ENCODE measurements at places on chromosomes 2 and 18. TPM values are rescaled to one million over a fixed set of nuclear protein-coding genes. Genes with fewer than 3 reads are reported as not detected.

DNA sequence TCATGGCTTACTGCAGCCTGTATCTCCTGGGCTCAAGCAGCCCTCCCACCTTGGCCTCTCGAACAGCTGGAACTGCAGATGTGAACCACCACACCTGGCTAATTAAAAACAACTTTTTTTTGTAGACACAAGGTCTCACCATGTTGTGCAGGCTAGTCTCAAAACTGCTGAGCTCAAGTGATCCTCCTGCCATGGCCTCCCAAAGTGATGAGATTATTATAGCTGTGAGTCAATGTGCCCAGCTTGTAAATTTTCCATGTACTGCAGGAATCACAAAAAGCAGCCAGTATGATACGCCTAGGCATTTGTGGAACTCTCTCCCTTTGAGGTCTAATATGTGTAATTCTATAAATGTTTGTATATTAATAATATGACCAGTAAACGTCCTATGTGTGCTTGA is 59.9 kb downstream of the MSH6 start:
- ATAC-seq = no peak

DNA sequence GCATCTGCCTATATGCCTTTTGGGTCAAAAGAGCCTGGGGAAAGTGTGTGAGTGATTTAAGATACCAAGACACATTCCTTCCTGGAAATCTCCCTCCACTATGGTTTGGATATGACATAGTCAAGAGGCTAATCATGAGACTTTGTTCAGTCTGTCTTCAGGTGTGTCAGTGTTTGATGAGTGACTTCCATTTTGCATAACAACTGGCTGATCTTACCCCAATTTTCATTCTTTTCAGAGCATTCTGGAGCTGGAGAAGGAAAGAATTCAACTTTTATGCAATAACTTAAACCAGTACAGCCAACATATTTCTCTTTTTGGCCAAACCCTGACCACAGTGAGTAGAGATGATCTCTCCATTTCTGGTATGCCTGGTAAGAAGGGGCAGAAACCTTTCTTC is 39.4 kb downstream of the SPC25 start:
- no peak for ATAC-seq

GRCh38 chr2:126990605-126991532 is 92.2 kb downstream of the TEX51 start:
- no peak for ATAC-seq

DNA sequence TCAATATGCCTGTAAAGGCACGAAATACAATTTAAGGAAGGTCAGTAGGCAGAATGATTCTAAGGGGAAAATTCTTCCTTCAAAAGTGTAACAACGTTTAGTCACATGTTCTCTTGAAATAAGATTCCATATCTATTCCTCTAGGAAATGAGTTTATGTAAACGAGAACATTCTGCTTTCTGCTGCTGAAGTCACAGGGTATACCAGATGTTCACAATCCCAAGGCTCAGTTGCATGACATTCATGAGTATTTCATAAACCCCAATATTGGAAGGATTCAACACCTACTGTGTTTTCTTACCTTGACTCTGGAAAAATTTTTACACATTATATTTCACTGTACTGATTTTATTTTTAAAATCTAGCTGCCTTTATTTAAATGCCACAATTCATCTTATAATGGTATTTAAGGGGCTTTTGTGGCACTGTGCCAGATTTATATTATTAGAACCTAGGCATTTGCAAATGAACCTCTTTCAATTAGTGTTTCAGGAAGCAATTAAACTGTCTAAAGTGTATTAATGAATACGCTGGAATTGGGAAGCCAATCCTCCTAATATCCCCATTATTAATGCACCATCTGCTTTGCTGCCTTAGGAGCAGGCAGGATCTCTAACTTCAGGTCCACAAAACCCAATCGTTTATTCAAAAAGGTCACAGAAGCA is 542.6 kb upstream of the KLHL29 start:
- no peak for ATAC-seq

DNA sequence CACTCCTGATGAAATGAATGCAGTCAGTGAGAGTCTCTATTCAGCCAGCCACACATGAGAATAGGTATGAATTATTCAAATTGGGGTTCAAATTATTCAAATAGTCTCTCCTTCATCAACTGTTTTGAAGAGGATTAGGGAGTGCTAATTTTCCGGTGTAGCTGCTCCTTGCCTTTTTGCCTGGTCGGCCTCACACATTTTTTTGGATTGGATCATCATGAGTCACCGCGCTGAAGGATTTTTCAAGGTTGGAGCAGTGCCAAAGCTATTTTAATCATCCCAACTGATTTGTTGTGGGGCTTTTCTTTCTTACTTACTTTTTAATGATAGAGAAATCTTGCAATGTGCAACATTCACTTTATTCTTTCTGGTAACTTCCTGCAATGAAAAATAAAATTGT is 2.4 kb upstream of the DTNA start:
- ATAC-seq = peak; percentile 62

DNA sequence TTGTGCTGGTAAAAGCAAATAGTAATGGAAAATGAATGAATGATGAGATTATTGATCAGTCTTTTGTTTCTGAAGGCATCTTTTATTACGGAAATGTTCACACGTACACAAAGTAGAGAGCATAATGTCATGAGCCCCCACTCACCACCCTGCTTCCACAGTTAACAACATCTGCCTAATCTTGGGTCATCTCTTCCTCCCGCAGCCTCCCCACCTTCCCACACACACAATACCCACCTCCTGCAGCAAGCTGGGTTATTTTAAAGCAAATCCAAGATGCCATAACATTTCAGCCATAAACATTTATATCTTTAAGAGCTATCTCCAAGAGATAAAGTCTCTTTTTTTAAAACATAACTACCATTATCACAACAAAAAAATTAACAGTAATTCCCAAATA is 36.3 kb downstream of the CYP27C1 start:
- no peak for ATAC-seq

DNA sequence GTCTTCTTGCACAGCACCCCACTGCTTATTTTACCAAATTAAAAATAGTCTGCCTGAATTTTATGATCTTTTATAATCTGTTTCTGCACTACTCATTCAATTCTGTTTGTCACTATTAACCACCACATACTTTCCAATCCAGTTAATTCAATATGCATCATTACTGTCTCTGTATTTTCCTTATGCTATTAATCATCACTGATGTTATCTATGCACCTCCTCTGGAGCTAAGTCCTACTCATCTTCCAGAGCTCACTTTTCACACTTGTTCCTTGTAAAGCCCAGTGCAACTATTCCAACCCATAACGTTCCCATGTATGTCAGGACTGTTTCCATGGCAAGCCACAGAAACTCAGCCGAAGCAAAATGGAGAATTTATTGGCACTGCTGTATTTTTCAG is 713.6 kb downstream of the PLCL1 start:
- ATAC-seq = no peak

DNA sequence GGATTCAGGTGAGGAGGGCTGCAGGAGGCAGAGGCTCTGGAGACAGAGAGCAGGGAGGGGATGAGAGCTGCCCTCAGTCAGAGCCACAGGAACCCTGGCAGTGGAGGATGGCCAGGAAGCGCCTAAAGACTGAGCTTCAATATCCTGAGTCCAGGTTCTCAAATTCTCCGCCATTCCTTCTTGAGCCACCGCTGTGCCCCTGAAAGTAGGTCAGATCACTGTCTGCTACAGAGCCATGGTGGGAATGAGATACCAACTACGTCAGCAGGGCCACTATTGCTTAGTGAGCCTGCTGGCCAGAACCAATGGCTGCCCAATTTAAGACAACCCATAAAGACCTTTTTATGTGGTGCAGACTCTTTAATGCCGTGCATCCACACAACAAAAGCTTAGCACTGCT is 155.5 kb downstream of the CTIF start:
- no peak for ATAC-seq

DNA sequence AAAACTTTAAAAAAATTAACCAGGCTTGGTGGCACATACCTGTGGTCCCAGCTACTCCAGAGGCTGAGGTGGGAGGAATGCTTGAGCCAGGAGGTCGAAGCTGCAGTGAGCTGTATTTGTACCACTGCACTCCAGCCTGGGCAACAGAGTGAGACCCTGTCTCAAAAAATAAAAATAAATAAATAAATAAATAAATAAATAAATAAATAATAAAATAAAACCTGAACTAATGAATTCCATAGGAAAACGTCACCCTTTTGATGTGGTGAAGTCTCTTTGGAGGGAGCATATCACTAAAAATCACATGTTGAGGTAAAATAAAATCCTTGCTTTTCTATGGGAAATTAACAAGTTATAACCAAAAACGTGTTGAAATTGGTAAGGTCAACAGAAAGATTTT is 29.6 kb upstream of the ITGAV start:
- ATAC-seq = no peak

DNA sequence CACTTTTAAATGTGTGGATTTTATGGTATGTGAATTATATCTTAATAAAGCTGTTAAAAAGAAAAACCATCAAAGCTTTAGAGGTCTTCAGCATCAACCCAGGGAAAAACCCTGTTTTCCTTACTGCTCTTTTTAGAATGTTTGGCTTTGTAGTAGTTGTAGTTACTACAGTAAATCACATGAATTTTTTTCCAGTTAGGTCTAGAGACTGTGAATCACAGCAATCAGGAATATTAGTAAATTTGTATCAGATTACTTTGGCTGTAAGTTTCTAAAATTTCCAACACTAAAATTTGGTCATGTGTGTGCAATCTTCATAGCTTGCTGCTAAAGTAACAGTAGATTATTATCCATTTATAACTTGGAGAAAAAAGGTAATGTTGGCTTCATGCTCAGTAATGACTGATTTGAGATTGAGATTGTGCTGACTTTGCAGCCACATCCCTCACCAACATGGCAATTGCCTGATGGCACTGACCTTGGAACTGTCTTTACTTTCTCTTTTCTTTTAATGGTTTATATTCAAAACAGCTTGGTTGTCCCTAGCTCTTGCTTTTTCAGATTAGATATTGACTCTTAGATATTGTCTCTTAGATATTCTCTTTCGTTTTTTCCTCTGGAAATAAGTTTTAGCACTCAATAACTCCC is 41.1 kb downstream of the LCLAT1 start:
- ATAC-seq = no peak

DNA sequence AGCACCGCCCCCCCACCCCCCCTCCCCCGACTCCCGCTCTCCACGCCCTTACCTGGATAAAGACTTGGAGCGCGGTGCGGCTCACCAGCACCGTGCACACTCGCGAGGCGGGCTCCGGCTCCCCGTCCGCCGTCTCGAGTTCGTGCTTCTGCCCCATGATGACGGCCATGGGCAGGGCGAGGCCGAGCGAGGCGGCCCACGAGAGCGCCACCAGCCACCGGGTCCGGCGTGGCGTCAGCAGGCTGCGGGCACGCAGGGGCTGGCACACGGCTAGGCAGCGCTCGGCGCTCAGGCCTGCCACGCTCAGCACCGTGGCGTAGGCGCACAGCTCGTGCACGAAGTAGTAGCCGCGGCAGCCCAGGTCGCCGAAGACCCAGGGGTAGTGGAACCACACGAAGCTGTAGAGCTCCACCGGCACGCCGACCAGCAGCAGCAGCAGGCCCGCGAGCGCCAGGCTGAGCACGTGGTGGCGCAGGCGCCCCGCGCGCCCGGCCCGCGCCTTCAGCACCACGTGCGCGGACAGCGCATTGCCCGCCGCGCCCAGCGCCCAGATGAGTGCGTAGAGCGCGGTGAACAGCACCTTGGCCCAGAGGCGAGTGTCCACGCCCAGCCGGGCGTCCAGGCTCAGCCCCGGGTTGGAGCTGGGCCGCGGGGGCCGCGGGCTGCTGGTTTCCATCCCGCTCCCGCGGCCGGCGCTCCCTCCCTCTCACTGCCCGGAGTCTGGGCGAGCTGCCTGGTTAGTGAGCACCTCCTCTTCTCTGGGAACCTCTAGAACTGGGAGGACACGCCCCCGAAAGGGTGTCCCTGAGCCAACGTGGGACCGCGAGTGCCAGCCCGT is at the start of gene NTSR2:
NTSR2 (minus strand) TSS at position 742 of the 838 bp plus-strand sequence; CDS start at position 676, 66 bp downstream.
- ATAC-seq = peak; percentile 84

- no peak for ATAC-seq
Measured at GRCh38 chr2:49569176-49569575, 414.9 kb upstream of the FSHR start.

- no peak for ATAC-seq
Measured at GRCh38 chr2:176934869-176935415, 277.7 kb upstream of the HNRNPA3 start.

- ATAC-seq = no peak
Measured at GRCh38 chr2:207895274-207895860, 125.7 kb upstream of the FZD5 start.

- ATAC-seq = no peak
Measured at GRCh38 chr2:205053827-205054410, 508.6 kb downstream of the PARD3B start.

DNA sequence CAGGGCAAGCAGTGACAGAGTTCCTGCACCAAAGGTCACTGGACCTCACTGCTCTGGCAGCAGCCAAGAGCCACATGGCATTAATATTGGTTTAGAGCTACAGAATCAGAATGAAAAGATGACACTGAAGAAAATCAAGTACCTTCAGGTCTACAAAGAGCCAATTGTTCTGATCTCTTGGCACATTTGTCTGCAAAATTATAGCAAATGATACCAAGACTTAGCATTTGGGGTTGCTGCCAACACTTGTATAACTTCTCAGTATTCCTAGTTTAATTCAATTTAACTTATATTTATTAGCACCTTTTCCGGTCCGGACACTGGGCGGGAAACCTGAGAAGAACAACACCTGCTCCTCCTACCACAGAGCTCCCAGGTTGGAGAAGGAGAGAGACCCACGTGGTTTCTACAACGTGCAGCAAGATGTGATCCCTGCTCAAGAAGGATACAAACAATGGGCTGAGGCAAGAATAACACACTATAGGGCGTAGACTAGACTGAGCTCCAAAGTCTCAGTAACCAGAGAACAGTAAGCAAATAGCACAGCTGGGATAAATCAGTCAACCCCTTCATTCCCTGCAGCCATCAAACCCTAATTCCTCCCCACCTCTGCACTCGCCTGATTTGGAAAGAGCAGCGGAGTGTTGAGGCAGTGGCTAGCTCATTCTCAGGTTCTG is 2.4 kb downstream of the LRRC30 start:
- ATAC-seq = peak; percentile 58

- no peak for ATAC-seq
Measured at GRCh38 chr2:160570376-160570775, 76.8 kb upstream of the RBMS1 start.

DNA sequence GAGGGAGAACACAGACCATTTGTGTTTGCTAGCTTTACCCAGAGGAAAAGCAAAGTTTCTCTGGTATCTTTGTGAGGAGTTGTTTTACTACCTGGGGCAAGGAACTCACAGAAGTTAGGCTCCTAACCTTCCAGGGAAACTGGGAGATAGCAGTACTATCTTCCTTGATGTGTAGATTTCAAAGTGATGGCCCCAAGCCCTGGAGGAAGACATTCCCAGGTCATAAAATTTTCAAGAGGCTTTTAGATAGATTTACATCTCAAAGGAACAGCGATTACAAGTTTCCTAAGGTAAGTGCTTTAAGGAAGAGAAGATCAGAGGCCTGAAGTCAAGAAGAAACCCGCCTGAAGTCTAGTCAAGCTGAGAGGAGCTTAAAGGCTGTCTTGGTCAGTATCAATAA is 1187.8 kb upstream of the TMEFF2 start:
- no peak for ATAC-seq

The PRPF40A gene
- 71.6 TPM for total RNA-seq

The ST6GAL2 gene
- total RNA-seq = 16.3 TPM

The NBEAL1 gene
- 31.7 TPM for total RNA-seq

The SNTG2 gene
- 7.9 TPM for total RNA-seq

The KCNJ13 gene
- total RNA-seq = not detected

The CCDC93 gene
- total RNA-seq = 16.8 TPM

The KCNG2 gene
- total RNA-seq = not detected

The RAB6D gene
- not detected for total RNA-seq

The HOXD12 gene
- not detected for total RNA-seq

Data from gastroesophageal sphincter (tissue), 4 donors.